ENCODE measurements at places on chromosomes 5 and 9.

- no peak for DNase-seq
Measured at GRCh38 chr5:124337996-124338395, 408.4 kb downstream of the ZNF608 start.

DNA sequence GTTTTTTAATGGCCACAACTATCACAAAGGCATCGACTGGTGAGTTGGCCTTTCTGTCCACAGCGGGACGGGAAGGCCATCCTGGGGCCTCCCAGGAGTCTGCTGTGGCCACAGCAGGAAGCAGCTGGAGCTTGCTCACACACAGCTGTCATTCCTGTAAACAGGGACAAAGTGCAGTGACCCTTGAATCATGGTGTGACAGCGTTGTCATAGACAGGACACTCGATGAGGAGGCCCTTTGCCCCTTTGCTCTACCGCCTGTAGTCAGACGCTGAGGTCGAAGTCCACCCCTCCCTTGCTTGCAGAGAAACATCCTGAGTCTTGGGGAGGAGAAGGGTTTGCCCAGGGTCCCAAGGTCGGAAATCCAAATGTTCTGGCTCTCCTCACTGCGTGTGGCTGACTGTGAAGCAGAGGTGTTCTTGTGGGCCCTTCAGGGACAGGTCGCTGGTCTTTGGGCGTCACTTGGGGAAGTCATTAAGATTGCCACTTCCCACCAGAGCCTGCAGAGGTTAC is 35.1 kb downstream of the NDST1 start:
- no peak for DNase-seq

DNA sequence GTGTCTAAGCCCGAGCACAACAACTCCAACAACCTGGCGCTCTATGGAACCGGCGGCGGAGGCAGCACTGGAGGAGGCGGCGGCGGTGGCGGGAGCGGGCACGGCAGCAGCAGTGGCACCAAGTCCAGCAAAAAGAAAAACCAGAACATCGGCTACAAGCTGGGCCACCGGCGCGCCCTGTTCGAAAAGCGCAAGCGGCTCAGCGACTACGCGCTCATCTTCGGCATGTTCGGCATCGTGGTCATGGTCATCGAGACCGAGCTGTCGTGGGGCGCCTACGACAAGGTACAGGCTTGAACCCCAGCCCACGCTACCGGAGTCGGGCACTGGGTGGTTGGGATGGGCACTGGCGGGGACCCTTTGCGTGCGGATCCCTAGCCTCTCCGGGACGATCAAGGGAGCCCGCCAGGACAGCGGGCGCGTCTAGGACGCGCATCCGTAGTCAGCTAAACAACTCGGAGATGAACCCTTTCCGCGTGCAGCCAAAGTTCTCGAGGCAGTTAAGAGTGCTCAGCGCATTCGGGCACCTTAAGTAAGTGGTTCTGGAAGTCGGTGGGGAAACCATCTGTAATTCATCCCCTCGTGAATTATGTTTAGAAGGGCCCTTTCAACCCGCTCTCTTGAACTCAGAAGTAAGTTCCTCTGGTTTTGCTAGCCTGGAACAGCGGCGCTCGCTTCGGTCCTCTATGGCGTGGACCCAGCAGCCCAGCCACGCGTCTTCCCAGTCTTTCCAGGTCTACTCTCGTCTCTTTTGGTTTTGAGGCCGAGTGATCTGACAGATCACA is 1.3 kb downstream of the KCNN2 start:
- no peak for DNase-seq

DNA sequence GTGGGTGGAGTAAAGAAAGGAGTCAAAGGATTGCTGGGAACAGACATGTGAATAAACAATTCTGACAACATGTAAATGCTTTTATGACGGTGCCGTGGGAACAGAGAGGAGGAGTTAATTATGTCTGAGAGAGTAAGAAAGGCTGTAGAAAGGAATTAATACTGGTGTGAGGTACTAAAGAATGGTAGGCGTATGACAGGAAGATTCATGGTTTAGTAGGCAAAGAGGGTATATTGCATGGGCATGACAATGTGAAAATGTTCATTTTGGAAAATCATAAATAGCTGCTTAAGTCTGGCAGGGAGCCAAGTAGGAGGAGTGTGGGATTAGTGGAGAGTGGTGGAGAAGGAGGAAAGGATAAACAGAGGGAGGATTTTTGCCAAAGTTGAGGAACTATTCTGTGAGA is 19.7 kb downstream of the NAA35 start:
- no peak for DNase-seq

DNA sequence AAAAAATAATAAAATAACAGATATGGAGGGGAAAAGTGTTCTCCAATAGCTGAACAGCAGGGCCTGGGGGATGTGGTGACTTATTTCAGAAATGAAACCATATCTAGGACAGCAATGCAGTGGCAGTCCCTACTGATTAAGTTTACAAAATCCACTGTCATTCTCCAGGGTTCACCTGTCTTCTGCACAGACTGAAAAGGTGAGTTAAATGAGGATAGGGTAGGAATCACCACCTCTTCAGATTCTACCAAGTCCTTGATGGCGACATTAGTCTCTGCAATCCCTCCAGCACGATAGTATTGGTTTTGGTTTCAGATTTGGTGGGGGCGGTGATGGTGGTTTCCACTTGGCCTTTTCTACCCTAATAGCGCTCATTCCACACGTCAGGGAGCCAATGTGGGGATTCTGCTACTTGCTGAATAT is 32.3 kb upstream of the NPM1 start:
- DNase-seq, result no peak

- no peak for DNase-seq
Measured at GRCh38 chr5:152397581-152397980, 7.5 kb downstream of the NMUR2 start.
